ENCODE measurements at places on chromosomes 6 and 20.

- DNase-seq = no peak
Observed at GRCh38 chr6:168052291-168052891, 26.6 kb downstream of the FRMD1 start.

DNA sequence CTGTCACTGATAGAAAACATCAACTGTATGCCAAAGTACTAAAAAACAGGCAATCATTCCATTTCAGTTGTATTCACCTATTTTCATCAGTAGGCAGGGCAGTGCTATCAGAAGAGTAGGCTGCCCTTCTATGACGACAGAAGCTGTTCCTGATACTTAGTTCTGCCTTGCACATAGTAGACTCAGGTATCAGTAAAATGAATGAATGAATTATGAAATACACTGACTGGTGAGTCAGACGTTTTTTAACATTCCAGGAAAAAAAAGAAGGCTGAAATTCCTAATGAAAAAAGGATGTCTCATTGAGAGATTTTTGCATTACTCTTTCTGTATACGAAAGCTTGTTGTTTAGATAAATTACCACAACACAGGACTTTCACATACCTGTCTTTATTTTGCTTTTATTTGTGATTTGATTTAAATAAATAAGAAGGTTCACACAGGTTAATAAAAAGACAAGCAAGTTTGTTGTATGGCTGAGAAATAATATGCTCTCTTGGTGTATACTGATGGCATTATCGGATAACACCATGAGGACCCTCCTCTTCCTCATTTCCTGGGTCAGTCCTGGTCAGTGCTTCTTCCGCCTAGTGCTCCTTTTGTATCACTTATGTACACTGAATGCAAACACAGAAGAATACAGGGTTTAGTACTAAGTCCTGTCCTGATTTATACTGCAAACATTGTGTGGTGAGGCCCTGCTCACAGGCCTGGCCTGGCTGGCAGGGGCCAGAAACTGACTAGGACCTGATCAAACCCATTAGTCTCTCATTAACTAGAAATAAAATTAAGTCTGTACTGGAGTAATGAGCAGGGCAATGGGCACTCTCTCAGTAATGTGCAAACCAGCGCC, 39.4 kb upstream of the SPDEF start:
- DNase-seq = no peak

DNA sequence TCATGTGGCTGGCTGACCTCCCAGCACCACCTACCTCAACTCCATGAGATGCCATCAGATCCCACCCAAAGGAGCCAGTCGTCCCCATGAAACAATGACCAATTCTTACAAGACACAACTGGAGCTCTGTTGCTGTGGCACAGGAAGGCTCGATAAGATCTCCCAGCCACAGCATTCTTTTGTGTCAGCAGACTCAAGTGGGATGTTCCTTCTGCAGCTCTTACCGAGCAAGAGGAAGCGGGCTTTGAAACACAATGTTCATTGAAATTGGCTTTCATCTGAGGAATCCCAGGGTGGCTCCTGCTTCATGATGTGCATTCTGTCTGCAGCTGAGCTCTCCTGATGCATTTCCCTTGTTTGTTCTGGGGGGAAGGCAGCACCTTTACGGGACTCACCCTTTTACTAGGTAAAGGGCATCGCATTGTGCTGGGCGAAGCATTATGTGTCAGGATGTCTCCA, 222.0 kb upstream of the SGK1 start:
- no peak for DNase-seq

GRCh38 chr20:11350126-11351005, 567.3 kb upstream of the BTBD3 start:
- no peak for DNase-seq

- DNase-seq = peak; percentile 8
Observed at GRCh38 chr20:62685781-62686555, 22.7 kb upstream of the NTSR1 start.

- DNase-seq = no peak
Observed at GRCh38 chr6:155163601-155164000, 100.2 kb upstream of the CLDN20 start.

- no peak for DNase-seq
Observed at GRCh38 chr20:59604741-59605600, 631 bp downstream of the PHACTR3 start.

- peak; percentile 32 for DNase-seq
Observed at GRCh38 chr20:36574366-36575135, 1.2 kb downstream of the TGIF2 start.

Measured in CD4-positive, alpha-beta T cell treated with Interleukin-2 at 100 ng/mL for 4 hours (primary cell).